ENCODE measurements at places on chromosomes 11 and 22. TPM values are rescaled to one million over a fixed set of nuclear protein-coding genes. Genes with fewer than 3 reads are reported as not detected.

Gene RCN1
- 96.2 TPM for total RNA-seq

Gene LRRC56
- total RNA-seq: 2.5 TPM

DNA sequence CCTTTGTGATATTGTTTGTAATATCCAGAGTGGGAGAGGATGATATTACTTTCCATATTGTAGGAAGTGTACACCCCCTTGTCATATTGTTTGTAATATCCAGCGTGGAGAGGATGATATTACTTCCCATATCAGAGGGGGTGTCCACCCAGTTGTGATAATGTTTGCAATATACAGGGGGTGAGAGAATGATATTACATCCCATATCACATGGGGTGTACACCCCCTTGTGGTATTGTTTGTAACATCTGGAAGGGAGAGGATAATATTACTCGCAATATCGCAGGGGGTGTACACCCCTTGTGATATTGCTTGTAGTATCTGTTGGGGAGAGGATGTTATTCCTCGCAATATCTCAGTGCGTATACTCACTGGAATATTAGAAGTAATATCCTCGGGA is 61.5 kb downstream of the PRSS23 start:
- H3K27me3 ChIP-seq: no peaks in the 10 kb centered on the region
- no peak for DNase-seq
- no peaks in the 10 kb centered on the region for H3K36me3 ChIP-seq
- no peak overlapping the region for H3K4me3 ChIP-seq
- H3K27ac ChIP-seq: no peak overlapping the region
- 0 out of 2 replicates have a peak, but pooled peaks cover 2% of the 10 kb centered on the region for H3K4me1 ChIP-seq

GRCh38 chr11:86383041-86383955 is 8.6 kb downstream of the CCDC81 start:
- H3K36me3 ChIP-seq: no peaks in the 10 kb centered on the region
- DNase-seq: no peak
- no peak overlapping the region for H3K27ac ChIP-seq
- no peaks in the 10 kb centered on the region for H3K27me3 ChIP-seq
- H3K4me3 ChIP-seq: no peak overlapping the region

Measured in WTC11 (cell line).